Activated B cell treated with CpG ODN at 0.5 μM for 24 hours (primary cell): ENCODE measurements at places on chromosomes 13 and 19.
A peak's percentile ranks its signal among the peaks of the same experiment; 100 is the strongest.

DNA sequence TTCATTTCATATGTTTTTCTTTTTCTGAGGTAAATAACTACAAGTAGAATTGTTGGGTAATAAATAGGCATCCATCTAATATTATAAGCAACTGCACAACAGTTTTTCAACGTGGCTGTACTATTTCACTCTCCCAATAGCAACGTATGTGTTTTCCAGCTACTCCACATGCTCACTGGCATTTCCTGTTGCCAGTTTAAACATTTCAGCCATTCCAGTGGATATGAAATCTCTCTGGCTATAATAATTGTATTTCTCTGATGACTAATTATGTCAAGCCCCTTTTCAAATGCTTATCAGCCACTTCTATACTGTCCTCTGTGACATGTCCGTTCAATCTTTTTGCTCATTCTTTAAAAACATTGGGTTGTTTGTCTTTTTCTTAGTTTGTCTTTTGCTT lies 26.8 kb upstream of the ALOX5AP start:
- DNase-seq, result no peak

DNA sequence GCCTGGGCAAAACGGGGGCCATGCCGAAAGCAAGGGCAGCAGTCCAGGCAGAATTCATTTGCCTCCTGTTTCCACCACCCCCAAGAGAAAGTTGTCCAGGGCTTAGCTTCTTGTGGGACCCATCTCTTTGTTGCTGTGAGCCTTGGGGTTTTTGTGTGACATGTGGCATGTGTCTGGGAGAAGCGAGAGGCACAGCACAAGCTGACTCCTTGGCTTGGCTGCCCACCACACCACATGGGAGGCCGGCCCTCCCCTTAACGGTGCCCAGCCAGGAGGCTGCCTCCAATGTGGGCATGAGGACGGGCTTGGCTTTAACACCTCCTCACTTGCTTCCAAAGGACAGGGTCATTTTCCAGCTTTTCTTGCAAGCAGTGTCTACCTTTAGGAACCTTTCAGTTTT lies 81.6 kb downstream of the ZNF536 start:
- no peak for DNase-seq

DNA sequence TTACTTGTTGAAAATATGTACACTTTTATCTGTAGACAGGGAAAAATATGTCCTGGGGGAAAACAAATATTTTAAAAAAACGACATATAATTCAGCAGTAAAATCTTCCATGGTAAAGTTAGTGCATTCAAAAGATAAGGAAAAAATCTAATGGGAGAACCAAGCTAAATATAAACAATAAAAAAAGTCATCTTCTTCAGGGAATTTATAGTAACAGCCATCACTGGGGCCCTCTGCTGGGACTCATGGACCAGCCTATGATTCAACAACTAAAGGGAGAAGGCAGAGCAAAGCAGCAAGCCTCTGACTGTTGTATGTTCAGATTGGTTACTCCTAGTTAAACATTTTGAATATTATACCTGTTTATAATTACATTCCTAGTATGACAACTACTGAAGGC lies 93.0 kb downstream of the ITGBL1 start:
- DNase-seq, result no peak

DNA sequence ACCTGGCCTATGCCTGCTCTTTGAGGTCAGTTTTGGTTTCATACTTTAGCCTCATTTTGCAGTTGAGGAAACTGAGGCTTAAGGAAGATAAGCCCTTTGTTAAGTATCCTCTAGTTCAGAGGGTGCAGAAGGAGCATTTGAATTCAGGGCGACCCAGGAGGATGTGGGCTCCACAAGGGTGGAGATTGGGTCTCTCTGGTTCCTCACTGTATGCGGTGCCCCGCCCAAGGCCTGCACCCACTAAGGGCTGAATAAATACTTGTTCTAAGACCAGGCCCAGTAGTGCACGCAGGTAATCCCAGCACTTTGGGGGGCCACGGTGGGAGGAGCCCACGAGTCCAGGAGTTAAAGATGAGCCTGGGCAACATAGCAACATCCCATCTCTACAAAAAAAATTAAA lies 768 bp upstream of the SLC44A2 start:
- DNase-seq, result no peak

DNA sequence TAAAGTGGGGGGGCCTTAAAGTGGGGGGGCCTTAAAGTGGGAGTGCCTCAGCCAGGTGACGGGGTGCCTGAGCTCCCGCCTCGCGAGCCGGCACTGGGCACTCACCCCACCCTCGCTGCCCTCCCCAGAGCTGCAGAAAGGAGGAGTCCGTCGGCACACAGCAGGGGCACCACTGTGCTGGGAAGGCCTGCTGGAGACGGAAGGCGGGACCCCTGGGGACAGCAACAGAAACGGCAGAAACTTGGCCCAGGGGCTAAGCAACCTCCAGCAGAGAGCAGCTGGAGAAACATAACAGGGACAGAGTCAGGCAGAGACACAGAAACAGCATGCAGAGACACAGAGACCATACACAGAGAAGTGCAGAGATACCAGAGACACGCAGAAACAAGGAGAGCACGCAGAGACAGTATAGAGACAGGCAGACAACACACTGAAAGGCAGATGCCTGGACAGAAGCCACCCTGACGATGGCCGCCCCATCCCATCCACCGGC lies 7.9 kb downstream of the CFD start:
- no peak for DNase-seq

DNA sequence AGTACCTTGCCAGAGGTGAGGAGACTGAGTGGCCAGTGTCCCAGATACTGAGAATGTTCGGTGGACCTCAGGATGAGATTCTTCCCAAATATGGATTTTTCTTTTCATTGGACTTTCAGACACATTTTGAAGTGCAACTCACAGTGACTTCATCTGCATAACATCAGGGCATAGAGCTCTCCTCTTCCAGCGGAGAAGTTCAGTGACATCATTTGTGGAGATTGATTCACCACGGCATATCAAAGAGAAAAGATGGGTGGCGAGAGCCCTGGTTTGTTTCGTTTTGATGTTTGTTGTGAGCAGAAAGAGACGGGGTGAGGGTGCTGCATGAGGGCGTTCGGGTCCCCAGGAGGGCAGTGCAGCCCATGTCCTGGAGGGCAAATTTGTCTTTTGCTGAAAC lies 120.1 kb upstream of the GPR12 start:
- DNase-seq, result no peak

- no peak for DNase-seq
Measured at GRCh38 chr19:58546019-58546530, 2.2 kb downstream of the TRIM28 start.

DNA sequence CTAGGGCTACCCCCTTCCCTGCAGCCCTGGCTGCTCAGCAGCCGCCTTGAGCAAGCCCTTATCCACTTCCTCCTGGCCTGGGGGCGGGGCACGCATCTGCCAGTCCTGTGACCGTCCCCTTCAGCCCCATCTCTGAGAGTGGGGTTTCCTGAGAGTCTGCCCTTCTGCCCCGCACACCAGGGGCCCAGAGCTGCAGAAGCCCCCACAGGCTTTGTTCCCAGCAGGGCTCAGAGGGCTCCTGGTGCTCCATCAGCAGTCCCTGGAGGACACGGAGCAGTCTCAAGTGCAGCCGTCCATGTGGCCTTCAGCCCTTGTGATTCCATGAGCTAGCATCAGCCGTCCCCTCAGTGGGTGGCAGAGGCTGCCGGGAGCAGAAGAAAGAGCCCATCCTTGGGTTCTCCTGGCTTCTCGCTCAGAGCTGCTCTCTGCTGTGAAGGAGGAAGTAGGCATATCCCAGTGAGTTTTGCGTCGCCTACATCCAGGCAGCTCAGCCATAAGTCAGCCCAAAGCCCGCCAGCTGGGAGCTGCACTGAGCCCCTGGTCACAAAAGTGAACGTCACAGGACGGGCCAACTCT lies 16.3 kb downstream of the MYO9B start:
- DNase-seq, result peak; percentile 46
